ENCODE measurements at places on chromosomes 3 and 15.

- DNase-seq, result no peak
Observed at GRCh38 chr15:39124155-39124552, 456.7 kb upstream of the THBS1 start.

DNA sequence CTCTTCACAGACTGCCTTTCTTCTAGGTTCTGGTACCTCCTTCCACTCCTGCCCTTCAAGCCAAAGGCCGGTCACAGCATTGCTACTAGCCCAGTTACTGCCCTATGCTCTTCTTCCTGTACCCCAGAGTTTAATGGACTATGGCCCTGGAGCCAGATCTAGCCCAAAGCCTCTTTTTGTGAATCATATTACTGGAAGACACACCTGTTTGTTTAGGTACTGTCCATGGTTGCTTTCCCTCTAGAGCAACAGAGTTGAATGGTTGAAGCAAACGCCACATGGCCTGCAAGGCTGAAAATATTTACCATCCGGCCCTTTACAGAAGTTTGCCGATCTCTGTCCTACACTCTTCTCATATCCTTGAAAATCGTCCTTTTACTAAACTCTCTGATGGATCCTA, 47.0 kb downstream of the PDZRN3 start:
- no peak for DNase-seq

DNA sequence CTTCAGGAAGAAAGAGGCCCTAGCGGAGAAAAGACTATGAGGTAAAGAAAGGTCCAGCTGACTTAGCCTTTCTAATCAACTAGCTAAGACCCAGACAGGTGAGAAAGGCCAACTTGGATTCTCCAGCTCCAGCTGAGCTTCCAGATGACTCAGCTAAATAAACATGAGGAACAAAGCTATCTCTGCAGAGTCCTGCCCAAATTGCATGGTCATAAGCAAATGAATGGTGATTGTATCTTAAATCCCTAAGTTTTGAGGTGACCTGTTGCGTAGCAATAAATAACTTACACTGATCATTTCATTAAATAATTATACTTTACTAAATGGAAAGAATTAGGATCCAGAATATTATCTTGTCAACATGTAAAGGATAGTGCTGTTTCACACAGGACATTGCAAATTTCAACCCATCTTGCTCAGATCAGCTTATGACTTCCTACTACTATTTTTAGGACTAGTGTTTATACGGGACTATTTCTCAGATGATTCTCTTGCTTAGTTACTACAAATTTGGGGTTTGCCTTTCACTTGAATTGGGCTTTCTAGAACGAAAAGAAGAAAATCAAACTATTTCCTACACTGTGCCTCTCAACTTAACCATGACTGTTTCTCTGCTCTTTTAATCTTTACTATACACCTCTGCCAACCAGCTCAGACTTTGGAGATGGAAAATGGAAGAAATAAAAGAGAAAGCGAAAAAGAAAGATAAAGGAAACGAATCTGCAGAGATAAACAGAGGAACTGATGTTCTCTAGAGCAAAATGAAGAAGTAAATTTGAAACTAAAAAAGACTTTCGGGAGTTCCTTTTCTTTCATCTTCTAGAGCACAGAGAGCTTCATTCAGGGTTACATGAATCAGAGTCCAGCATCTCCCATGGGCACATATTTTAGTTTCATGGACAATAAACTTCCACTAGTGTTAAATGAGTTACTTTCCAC, 6.6 kb upstream of the ADGRG7 start:
- DNase-seq, result no peak

DNA sequence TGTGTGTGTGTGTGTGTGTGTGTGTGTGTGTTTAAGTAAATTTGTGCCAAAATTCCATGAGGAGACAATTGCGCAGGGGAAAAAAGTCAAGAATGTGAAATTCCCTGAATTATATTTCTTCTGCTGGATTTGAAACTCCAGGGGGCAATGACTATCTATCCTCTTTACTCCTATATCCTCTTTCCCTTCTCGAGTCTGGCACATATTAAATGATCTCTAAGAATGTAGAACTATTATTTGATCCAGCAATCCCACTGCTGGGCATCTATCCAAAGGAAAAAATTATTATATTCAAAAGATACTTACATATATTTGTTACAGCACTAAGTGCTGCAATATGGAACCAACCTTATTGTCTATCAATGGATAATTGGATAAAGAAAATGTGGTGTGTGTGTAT, 350.1 kb upstream of the ADAMTS9 start:
- no peak for DNase-seq

GRCh38 chr15:75648156-75649000, 666 bp downstream of the SNX33 start:
- no peak for DNase-seq

DNA sequence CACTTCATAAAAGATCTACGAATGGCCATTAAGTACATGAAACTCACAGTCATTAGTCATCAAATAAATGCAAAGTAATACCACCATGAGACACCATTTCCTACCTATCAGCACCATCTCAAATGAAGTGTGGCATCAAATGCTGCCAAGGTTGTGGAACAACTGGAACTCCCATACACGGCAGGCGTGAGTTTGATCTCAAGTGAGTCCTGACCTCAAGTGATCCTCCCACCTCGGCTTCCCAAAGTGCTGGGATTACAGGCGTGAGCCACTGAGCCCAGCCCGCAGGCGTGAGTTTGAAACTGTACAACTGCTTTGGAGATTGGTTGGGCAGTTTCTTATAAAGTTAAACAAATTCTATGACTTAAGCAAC, 28.8 kb upstream of the HDAC11 start:
- DNase-seq, result no peak

GRCh38 chr15:64507293-64507802, 47.0 kb downstream of the ZNF609 start:
- peak; percentile 20 for DNase-seq

Data from caudate nucleus (tissue), 63 donors.